Activated CD8-positive, alpha-beta memory T cell treated with anti-CD3 and anti-CD28 coated beads, Interleukin-2, amount 50 U/mL, for 48 hours (primary cell): ENCODE measurements at places on chromosomes 1 and 21.

- DNase-seq: no peak
Observed at GRCh38 chr1:67908250-67908936, 75.1 kb upstream of the GNG12 start.

DNA sequence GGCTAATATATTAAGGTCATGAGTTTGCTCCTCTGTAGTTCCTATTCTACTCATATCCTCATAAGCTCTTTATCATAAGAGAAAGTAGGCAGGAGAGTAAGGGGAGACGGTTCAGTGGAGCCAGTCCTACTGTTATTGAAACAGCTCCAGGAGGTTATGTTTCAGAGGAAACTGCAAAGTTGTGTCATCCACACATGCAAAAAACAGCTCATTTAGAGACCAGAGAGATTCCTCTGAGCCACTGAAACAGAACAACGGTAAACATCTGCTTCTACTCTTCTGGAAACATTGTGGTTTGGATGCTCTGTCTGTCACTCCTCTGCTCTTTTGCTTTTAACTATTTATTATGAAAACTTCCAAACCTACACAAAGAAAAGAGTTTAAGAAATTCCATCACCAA lies 66.3 kb upstream of the PPP2R5A start:
- DNase-seq: no peak

- no peak for DNase-seq
Observed at GRCh38 chr1:23210351-23210785, 6.9 kb downstream of the HTR1D start.

DNA sequence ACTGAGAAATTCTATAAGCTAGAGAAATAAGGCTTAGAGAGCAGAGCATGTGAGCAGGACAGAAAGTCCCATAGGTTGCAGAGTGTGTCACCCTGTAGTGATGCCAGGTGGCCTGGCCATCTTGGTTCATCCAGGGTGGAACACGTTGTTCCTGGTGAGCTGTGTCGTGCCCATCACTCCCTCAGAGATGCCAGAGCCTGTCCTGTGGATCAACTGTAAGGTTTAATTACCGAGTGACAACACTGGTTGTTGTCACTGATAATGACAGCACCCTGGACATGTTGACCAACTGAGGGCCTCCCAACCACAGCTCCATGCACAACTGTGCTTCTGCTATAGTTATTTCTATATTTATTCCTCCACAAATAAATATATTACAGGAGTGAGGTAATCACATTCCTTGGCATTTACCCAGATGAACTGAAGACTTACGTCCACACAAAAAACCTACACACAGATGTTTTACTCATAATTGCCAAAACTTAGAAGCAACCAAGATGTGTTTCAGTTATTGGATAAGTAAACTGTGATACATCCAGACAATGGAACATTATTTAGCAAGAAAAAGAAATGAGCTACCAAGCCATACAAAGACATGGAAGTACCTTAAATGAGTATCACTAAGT lies 6.2 kb downstream of the C1orf198 start:
- no peak for DNase-seq

- no peak for DNase-seq
Observed at GRCh38 chr21:25934771-25935224, 200.0 kb downstream of the GABPA start.

DNA sequence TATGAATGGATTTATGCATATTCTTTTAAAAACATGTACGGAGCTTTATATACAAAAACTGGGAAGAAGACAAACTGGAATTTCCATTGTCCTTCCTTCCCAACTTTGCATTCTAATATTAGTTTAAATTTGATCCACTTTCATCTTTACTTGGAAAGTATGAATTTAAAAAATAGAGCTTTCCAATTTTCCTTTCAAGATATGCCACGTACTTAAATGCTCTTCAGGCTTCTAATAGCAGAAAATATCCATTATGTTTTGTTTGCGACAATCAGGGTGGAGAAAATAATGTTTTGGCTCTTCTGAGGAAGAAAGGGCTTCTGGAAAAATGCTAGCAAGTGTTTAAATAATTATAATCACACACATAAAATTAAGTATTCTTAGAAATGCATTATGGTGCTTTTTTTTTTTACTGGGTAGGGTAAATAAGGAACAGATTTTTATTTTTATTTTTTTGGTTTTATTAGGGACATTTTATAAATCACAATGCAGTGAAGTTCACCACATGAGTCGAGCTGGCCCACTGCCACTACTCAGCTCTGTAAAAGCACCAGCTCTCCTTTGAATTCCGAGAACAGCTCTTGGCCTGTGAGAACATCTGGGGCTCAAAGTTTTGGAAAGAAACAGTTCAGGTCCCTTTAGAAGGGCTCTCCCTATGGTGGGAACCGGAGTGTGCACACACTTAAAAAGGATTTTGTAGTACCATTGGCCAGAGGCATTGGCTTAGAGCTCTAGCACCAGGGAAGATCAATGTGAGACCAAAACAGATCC lies 287.4 kb upstream of the LYPLAL1 start:
- DNase-seq: no peak

GRCh38 chr1:172948457-172948856 lies 102.3 kb downstream of the TNFSF18 start:
- peak; percentile 55 for DNase-seq

DNA sequence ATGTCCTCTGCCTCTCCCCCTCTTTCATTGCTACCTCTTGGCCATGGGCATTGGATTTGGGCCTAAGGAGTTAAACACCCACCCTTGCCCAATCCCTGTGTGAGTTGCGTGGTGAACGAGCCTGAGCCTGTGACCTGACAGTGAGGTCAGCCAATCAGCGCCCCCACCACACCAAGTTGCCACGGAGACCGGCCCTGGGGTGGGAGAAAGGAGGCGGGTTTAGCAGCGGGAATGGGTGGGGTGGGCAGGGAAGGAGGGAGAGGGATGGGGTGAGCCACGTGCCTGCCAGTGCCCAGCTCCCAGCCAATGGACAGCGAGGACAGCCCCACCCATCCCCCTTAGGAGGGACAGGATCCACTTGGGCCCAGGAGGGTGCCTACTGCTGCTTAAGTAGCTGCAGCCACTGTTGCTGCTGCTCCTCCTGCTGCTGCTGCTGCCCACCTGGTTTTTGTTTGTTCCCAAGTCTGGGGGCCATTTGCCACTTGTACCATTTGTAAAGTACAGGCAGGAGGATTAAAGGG lies 9.5 kb downstream of the ZBTB7B start:
- DNase-seq: peak; percentile 51

- DNase-seq: no peak
Observed at GRCh38 chr1:241507189-241507863, 12.2 kb downstream of the FH start.

GRCh38 chr1:233215135-233215760 lies 80.3 kb downstream of the PCNX2 start:
- DNase-seq: no peak

DNA sequence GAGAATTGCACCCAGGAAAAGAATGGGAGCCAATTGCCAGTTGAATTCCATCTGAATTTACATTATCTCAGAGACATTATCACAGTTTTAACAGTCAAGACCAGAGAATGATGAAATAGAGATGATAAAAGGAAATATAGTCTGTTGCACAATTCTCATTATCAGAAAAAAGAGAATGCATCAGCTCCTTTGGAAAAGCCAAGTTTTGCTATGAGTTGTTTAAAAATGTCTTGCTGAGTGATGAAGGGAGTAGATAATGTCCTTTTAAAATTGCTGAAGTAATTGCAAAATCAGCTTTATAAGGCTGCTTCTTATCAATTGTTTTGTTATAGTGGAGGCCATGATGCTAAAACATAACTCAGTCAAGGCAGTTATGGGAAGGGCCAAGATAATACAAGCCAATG lies 37.9 kb upstream of the EEIG2 start:
- DNase-seq: no peak

DNA sequence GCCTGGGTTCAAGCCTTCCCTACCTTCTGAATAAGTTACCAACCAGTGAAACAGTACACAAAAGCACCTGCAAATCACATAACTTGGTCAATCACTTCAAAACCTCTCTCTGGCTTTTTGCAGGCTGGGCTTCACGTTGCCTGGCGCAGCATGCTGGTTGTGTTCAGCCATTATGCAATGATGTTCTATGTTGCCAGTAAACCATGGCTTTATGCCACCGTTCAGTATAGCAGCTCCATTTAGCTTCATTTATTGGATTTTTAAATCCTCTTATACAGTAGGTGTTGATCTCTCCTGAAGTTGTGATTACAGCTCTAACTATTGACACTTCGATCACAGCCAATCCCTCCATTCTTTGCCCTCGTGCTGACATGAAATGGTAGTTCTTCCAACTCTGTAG lies 233.6 kb upstream of the PTBP2 start:
- DNase-seq: no peak

- no peak for DNase-seq
Observed at GRCh38 chr21:38342739-38343138, 85.9 kb downstream of the KCNJ15 start.

- DNase-seq: no peak
Observed at GRCh38 chr1:45043094-45043493, 31.0 kb downstream of the UROD start.
